ENCODE measurements at places on chromosomes 16 and 17.

DNA sequence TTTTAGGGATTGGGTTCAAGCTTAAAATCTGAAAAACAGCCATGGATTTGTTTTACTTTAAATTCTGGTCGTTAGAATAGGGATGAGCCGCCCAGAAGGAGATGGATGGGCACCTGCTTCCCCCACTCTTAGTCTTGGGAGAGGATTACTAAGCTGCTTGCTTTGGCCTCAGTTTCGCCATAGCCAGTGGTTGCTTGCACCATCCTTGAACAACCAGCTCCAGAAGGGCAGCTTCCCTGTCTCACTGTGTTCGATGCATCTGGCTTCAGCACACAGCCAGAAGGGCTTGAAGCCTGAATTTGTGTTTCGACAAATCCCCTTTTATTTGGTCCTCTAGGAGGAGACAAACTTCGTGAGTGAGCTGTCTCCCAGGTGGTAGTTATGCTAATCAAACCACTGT lies 7.1 kb downstream of the CYB5D2 start:
- no peak for DNase-seq

DNA sequence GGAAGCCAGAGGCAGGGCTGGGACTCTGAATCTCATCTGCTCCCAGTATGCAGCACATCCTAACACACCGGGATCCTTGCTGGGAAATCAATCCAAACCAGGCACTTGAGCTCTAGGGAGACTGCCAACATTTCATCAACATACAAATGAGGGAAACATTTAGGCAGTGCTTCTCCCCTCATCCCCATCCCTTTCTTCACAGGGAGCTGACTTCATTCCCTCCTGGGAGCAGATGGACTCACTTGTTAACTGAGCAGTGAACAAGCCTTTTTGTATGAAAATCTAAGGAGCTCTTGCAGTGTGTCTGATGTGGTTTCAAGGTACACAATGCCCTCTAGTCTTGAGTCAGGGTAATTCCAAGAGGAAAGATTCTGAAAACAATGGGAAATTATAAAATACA lies 96.3 kb downstream of the TMEM114 start:
- no peak for DNase-seq

DNA sequence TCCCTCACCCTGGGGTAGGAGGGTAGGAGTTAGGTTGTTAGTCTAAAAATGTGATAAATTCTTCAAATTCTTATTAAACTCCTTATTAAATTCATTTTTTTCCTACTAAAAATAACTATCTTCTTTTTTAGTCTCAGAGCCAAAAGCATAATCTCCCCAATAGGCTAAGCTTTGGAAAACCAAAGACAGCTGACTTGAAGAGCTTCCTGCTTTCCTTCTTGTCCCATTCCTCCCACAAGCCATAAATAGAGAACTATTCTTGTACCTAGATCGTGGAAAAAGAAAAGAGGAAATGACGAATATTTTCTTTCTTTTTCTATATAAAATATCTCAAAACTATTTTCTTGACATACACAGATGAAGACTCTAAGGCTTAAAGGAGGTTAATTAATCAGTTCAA lies 486.9 kb downstream of the CDH8 start:
- no peak for DNase-seq

GRCh38 chr17:67438667-67439066 lies 61.6 kb downstream of the PITPNC1 start:
- DNase-seq = no peak

DNA sequence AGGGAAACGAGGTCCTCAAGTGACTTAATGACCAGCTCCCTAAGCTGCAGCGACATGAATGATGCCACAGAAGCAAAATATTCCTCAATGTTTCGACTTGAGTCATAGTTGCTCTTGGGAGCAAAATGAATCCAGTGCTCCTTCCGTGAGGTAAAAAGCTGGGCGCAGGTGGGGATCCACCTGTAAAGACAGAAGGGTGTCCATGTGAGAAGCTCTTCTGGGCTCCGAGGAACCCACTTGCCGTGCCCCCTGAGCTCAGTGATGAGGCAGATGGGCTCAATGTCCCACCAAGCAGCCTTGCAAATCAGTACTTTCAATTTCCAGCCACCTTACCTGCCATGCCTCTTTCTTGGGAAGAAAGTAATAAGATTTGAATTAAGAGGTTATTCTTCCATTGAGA lies 25.5 kb downstream of the DNAH3 start:
- DNase-seq = no peak

- DNase-seq = no peak
These were observed 217.8 kb downstream of the ZFHX3 start for GRCh38 chr16:72829846-72830775.

GRCh38 chr16:86939609-86940008 lies 361.3 kb downstream of the FOXL1 start:
- DNase-seq = no peak

- no peak for DNase-seq
These were observed 21.2 kb downstream of the ERAL1 start for GRCh38 chr17:28875848-28876550.

DNA sequence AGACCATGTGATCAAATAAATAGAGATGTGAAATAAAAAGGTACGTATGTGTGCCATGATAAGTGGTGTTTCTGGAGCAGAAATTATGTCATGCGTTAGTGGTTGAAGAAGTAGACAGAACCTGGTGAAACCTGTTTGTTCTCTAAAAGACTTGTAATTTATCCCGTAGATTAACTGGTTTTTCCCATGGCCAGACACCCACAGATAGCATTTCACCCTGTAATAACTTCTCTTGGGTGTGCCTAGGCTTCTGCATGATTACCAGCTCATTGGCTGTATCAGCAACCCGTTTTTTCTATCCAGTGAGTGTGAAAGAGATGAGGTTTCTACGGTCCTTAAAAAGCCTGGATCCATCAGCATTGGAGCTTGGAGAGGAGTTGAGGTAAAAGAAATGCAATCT lies 471.3 kb downstream of the NPIPA7 start:
- no peak for DNase-seq

- no peak for DNase-seq
These were observed 1.5 kb upstream of the PHKG2 start for GRCh38 chr16:30746638-30747175.

DNA sequence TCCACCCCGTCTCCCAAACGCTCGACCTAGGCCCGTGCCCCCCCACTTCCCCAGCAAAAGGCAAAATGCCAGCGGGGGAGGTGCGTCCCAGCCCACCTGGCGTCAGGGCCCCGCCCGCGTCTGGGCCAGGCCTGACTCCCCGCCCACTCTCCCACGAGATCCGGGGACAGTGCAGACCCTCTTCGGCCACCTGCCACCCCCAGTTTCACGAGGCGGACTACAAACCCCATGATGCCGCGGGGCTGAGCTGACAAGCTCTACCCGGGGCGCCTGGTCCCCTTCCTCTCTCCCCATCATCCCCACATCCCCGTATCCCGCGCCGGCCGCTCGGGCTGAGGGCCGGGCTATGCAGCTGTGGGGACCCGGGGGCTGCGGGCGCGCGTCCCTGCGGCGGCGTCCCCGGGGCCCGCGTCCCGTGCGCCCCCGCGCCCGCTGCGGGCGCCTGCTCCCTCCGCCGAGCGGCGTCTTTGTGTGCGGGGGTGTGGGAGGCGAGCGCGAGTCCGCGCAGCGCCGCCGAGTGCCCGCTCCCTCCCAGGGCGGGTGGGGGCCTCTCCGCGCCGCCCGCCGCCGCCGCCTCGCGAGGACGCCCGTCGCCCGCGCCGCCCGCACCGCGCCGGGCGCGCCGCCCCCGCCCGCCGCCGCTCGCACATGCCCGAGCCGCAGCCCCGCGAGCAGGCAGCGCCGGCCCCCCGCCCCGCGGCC lies at the start of gene ANKRD13B:
Gene ANKRD13B (plus strand): TSS at position 283 of the 702 bp plus-strand sequence. CDS start 490 bp downstream, outside the sequence.
- no peak for DNase-seq

- DNase-seq = no peak
These were observed 491.0 kb upstream of the CDH5 start for GRCh38 chr16:65875381-65876055.

GRCh38 chr17:17297217-17297616 lies 6.0 kb upstream of the NT5M start:
- no peak for DNase-seq

- no peak for DNase-seq
These were observed 123.1 kb upstream of the MAF start for GRCh38 chr16:79723583-79724168.

GRCh38 chr17:49223168-49223516 lies 7.4 kb downstream of the PHOSPHO1 start:
- DNase-seq = no peak

- DNase-seq = no peak
These were observed 97.6 kb downstream of the TMEM114 start for GRCh38 chr16:8492690-8493089.

DNA sequence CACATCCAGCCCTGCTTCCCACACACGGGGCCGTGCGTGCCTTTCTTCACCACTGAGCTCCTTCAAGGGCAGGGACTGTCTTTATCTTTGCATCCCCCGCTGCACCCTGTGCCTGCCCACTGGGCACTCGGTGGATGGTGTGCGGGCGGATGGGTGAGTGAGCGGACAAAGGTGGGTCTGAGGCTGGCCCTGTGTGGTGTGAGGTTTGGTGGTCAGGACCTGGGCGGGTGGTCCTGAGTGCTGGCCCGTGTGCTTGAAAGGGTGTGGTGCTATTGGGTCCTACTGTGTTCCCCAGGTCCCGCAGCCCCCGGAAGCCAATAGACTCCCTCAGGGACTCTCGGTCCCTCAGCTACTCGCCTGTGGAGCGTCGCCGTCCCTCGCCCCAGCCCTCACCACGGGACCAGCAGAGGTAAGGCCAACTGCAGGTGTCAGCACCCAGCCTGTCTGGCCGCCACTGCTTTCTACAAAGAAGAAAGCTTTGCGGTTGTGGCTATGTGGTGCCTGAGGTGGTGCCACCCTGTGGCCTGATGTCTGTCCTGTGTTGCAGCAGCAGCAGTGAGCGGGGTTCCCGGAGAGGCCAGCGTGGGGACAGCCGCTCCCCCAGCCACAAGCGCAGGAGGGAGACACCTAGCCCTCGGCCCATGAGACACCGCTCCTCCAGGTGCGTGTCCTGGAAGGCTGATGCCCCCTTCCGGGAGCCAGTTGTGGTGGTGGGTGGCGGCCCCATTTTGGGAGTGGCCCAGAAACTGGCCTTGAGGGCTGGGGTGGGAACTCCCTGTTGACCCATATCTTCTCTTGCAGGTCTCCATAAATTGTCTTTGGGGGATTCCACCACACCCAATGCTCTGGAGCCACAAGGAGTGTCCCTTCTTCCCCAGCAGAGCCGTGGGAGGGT lies 6.8 kb downstream of the ELOB start:
- no peak for DNase-seq

GRCh38 chr17:37274461-37274860 lies 101.3 kb upstream of the C17orf78 start:
- DNase-seq = no peak

GRCh38 chr17:67679225-67679624 lies 38.5 kb upstream of the NOL11 start:
- no peak for DNase-seq

GRCh38 chr17:52376137-52376536 lies 217.6 kb upstream of the CA10 start:
- DNase-seq = no peak

DNA sequence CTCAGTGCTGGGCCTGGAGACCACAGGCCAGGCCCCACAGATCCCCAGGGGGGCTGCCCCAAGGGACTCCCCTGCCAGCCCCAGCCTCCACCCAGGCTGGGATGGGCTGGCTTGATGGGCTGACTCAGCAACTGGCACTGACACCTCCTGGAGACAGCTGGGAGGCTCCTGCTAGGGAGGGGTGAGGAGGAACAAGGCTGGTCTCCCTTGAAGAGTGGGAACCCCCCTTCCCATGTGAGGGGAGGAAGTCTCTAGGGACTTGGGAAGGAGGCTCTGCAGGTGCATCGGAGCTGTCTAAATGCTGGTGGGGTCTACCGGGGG lies 10.4 kb downstream of the NHERF1 start:
- peak; percentile 63 for DNase-seq

DNA sequence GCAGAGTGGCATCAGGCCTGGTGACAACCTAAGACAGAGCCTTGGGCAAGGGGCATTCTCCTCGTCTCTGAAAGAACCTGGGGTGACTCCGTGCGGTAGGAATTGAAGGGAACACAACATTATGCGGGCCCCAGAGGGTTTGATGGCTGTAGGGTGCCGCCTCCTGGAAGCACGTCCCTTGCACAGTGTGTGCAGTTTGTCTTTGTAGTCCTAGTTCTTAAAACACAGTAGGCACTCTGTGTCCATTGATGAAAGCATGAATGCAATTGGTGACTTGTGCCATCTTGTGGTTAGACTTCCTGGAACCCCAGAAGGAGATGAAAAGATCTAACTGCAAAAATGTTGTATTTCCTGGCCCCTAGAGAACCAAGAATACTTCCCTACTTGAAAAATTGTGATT lies 279.8 kb downstream of the UTP18 start:
- no peak for DNase-seq

DNA sequence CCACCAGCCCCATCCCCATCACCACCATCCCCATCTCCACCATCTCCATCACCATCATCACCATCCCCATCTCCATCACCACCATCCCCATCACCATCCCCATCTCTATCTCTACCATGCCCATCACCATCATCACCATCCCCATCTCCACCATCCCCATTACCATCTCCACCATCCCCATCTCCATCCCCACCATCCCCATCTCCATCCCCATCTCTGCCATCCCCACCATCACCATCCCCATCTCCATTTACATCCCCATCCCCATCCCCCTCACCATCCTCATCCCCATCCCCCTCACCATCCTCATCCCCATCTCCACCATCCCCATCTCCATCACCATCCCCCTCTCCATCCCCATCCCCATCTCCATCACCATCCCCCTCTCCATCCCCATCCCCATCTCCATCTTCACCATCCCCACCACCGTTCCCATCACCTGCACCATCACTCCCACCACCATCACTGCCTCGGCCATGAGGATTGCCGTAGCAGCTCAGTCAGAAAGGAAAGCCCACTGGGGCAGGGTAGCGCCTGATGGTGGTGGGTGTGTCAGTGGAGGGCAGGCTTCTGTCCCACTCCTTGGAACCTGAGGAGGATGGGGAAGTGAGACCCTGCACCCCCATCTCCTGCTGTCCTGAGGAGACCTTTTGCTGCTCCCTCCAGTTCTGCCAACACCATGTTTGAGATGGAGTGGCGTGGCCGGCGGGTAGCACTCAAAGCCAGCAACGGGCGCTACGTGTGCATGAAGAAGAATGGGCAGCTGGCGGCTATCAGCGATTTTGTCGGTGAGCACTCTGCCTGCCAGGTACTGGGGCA lies 7.5 kb downstream of the FSCN2 start:
- DNase-seq = no peak

DNA sequence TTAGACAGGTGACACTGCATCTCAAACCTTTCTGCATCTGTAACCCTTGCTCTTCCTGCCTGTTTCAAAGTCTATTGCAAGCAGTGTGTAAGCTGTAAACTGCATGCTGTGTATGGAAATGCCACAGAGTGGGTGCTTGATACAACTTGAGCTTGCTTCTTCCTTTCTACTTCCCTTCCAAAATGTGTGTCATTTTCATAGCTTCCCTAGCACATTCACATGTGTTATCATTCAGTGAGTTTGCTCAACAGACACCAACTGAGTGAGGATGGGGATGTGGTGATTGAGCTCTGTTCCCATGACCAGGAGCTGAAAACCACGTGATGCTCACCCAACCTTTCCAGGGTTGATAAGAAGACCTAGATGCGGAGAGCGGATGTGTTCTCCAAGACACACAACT lies 111.1 kb downstream of the VAT1L start:
- DNase-seq = no peak
